CD4-positive, alpha-beta T cell treated with Interleukin-12 subunit alpha and Interleukin-12 subunit beta, for 1 hour (primary cell): ENCODE measurements at places on chromosomes 12 and 14.

GRCh38 chr14:77264466-77265186 is 6.4 kb downstream of the NGB start:
- no peak for DNase-seq

DNA sequence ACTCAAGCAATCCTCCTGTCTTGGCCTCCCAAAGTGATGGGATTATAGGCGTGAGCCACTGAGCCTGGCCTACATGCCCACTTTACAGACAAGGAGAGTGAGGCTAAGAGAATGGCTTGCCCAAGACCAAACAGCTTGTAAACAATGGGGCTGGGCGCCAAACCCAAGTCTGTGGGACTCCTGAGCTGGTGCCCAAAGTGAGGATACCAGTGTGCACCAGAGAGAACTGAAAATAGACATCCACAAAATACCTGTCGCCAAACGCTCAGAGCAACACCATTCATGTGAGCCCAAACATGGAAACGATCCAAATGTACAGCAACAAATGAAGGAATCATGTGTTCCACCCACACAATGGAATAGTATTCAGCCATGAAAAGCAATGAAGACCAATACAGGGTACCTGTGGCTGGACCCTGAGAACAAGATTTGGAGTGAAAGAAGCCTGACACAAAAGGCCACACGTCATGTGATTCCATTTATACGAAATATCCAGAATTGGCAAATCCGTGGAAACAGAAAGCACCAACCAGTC is 38.2 kb downstream of the CCNK start:
- DNase-seq = no peak

DNA sequence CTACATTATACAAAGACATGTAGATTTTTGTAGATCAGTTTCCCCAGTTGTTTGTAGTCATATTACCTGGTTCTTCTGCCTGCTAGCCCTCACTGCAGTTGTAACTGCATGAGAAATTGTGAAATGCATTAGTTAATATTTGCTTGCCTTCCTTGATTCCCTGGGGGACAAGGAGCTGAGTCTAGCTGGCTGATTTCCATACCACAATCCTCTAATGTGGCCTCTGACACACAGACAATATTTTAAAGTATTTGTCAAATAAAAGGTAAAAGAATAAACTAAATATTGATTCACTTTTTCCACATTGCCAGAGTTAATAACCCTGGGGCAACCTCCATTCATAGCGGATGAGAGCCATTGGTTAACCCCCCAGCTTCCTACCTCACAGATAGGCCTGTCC is 128.8 kb upstream of the TMEM132C start:
- no peak for DNase-seq

GRCh38 chr14:47949006-47949405 is 273.6 kb upstream of the MDGA2 start:
- DNase-seq = no peak

DNA sequence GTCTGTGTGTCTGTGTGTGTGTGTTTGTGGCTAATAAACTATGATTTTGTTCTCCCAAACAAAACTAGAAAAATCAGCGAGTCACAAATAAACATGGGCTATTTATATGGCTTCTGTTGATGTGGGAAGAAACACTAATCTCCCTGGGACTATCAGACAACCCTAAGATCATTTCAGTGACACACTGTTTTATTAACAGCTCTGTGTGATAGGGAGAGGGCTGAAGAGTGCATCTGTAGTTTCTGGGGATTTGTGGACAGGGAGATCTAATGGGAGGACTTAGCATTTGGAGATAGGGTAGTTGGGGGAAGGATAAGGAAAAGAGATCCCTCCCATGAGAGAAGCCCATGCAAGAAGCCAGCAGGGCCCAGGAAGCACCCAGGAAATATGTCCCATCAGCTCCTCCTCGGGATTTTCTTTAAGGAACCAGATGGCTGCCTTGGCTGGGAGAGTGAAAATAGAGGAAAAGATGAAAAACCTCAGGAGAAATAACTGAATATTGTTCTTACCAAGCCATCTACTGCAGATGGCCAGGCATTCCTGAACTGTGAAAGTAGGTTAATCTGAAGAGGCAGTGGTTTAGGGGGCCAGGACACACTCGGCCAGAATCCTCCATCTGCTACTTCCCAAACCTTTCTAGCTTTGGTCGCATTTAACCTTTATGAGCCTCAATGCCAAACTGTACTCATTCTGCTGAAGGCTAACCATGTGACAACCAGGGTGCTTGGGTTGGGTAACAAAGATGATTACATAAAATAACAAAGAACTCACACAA is 253.4 kb downstream of the BTG1 start:
- no peak for DNase-seq

DNA sequence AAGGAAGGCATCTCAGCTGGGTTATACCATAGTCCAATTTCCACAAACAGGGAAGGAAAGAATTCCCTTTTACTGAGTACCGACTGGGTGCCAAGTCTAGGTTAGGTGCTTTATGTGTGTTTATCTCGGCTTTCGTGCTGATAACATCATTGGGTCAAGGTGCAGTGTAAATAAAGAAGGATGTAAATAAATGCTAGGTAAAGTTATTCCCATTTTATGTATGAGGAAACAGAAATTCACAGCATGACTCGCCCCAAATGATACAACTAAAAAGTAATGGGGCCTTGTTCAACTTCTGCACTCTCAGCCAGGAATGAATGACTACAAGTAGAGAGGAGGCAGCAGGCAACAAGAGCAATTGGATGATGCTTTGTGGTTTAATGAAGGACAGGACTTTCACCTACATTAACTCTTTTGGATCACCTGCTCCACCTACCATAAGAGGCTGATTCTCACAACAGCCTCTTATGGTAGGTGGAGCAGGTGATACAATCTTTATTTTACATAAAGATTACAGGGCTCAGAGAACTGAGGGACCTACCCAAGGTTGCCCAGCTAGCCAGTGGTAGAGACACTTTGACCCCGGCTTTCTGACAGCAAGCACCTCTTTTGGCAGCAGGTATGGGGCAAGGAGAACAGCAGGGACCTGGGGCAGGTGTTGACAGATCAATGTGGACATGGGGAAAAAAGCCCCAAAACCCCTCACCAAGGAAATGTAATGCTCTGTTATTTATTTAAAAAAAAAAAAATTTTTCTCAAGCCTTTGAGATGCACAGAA is 213.4 kb upstream of the NUDT4 start:
- DNase-seq = no peak

DNA sequence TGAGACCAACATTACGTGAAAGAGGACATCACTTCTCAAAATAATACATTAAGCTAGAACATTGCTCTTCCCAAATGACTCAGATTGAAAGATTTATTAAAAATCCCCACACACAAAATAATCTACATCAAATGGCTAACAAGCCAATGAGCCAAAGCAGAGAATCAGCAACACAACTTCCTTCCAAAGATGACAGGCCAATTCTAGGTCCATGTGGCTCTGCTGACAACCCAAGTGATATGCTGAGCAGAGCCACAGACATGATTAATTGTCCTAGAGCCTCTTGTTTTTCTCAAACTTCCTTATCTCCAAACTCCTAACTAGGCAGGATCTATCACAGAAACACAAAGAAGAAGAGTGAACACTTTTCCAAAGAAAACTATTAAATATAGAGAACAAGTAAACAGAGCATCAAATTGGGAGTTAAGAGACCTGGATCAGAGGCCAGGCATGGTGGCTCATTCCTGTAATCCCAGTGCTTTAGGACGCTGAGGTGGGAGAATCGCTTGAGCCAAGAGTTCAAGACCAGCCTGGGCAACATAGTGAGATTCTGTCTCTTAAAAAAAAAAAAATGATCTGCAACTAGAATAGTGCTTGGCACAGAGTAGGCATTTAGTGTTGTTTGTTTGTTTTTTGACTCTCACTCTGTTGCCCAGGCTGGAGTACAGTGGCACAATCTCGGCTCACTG is 38.5 kb downstream of the SENP1 start:
- no peak for DNase-seq
